ENCODE measurements at places on chromosomes 16 and 17. TPM values are rescaled to one million over a fixed set of nuclear protein-coding genes. Genes with fewer than 3 reads are reported as not detected.

ZP2 gene
- not detected for total RNA-seq

GRCh38 chr17:17125136-17126084 lies 80.7 kb downstream of the PLD6 start:
- no peak for DNase-seq

DOC2B gene
- not detected for total RNA-seq

DNA sequence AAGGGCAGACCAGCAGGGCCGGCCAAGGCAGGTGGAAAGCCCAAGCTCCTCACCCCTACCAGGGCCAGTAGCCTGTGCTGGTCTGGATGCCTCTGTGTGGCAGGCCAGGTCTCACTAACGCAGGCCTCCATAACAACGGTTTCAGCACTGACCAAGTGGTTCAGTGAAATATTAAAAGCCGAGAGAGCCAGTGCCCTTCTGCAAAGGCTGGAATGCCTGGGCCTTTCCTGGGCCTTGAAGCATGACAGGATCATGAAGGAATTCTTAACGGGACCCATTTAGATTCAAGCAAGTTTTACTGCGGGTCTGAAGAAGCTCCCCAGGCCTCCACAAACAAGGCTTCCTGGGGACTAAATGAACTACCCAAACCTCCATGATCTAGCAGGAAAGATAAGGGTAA lies 16.3 kb downstream of the ADAD2 start:
- no peak for DNase-seq

PRAC2 gene
- not detected for total RNA-seq

TMED6 gene
- not detected for total RNA-seq

GRCh38 chr16:50523710-50524109 lies 24.5 kb upstream of the NKD1 start:
- DNase-seq, result no peak

ARL4D gene
- total RNA-seq, result 15.1 TPM

DNA sequence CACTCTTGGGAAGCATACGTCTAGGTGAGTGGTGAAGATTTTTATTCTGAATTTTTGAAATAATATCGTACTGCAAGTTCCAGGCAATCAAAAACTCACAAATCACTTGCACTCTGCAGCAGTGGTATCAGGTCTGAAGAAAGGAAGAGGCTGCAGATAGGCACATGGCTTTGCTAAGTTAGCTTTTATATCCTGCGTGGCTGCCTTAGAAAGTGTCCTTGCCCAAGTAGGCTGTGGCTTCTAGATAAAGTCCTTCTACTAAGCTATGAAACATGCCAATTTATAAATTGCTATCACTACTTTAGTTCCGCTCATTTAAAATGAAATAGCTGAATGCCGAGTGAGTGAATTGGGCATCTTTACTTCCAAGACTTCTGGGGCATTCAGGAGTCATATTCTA lies 17.9 kb downstream of the WWOX start:
- no peak for DNase-seq

DNA sequence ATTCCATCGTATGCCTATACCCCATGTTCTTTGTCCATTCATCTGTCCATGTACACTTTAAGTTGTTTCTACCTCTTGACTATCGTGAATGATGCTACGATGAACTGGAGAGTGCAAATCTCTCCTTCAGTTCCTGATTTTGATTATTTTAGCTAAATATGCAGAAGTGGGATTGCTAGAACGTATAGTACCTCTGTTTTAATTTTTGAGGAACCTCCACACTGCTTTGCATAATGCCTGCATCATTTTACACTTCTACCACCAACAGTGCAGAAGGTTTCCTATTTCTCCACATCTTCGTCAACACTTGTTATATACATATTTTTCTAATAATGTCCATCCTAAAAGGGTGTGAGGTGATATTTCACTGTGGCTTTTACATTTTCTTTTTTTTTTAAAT lies 43.9 kb downstream of the SDR42E1 start:
- DNase-seq, result no peak

KRT24 gene
- total RNA-seq, result not detected

GRCh38 chr17:49851387-49852291 lies 3.8 kb upstream of the TAC4 start:
- peak; percentile 66 for DNase-seq

- DNase-seq, result peak; percentile 25
Observed at GRCh38 chr16:55643161-55643970, 12.4 kb upstream of the SLC6A2 start.

DNA sequence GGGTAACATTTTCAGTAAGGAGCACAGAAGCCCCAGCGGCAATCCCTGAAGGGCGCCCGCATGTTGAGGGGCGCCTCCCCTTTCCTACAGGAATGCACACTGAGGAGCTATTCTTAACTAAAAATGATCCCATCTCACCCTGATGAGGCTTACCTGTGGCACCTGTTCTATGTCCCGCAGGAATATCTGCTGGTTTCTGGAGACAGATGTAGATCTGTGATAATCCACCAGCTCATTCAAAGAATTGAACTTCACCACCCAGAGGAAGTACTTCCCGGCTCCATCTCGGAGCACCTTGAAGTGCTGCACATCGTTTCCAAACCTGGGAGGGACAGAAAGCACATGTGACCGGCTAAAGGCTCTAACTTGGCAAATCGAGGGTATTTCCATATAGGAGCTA lies 32.3 kb upstream of the SLC25A19 start:
- DNase-seq, result no peak

GRCh38 chr17:73452009-73452408 lies 140.2 kb upstream of the CDC42EP4 start:
- no peak for DNase-seq

GRCh38 chr17:50110591-50111349 lies 15.6 kb downstream of the PDK2 start:
- no peak for DNase-seq

GRCh38 chr17:73757420-73757819 lies 113.2 kb upstream of the SDK2 start:
- no peak for DNase-seq

DNA sequence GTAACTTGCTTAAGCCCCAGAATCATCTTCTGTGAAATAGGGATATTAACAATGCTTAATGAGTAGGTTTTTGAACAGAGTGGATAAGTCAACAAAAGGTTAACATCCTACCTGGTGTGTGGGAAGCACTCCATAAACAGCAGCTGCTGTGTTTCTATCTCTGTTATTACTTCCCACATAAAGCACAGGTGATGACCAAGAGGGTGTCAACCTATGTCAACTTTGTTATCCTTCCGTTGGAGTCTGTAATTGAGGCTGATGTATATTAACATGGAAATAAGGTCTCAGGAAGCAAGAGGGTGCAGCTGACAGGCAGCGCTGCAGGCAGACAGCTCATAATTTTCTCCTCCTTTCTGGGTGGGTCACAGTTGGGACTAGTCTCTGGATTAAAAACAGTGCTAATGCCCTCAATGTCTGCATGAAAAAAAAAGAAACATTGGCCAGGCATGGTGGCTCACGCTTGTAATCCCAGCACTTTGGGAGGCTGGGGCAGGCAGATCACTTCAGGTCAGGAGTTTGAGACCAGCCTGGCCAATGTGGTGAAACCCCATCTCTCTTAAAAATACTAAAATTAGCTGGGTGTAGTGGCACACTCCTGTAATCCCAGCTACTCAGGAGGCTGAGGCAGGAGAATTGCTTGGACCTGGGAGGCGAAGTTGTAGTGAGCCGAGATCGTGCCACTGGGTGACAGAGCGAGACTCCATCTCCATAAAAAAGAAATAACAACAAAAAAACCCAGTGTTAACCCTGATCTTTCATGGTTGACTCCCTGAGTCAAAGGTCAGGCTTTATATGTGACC lies 269.6 kb downstream of the SNX29 start:
- DNase-seq, result no peak

EPX gene
- total RNA-seq, result not detected

GRCh38 chr16:88451586-88452481 lies 1.2 kb upstream of the ZFPM1 start:
- no peak for DNase-seq

DNA sequence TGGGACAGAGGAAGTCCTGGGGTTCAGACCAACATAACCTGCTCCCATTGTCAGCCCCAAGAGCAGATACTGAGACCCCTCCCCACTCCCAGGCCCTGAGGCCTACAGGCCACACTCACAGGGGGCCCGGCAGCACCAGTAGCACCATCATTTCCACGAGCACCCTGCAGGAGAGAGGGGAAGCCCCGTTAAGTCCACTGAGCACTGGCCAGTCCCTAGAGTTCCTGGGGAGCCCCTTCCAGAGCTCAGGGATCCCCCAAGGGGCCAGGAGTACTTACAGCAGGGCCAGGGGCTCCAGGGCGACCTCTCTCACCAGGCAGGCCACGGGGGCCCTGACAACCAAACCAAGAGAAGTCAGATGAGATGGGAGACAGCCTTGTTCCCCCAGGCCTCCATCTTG lies 5.4 kb downstream of the COL1A1 start:
- DNase-seq, result no peak

DNA sequence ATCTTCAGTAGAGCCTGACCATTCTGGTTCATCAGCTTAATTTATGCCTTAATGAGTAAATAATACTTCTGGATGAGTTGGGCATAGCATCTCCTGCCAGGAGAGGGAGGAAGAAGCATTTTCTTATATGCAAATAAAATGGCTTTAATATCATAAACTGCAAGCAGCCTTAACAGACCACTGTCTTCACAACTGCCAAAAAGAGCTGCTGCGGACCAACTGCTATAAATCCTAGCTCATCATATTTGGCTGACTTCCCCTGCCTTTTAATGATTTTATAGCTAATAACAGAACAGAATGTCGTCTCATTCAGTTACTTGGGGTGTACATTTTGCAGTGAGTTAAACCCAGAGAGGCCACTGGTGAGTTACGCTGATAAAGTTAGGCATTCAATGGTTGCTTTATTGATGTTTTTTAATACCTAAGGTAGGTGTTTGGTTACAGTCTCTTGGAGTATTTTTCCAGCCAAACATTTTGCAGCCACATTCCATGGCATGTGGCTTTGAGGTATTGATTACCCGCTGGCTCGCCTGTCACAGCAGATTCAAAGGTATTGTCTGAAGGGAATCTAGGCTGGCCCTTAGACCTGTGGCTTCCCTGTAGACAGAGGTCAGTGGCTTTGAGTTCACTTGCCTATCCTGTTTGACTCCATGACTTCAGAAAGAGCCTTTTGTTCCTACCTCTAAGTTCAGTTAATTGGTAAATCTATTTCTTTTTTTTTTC lies 16.4 kb downstream of the FAM20A start:
- DNase-seq, result no peak

SMIM36 gene
- total RNA-seq, result not detected

PRRT2 gene
- 0.94 TPM for total RNA-seq

DNA sequence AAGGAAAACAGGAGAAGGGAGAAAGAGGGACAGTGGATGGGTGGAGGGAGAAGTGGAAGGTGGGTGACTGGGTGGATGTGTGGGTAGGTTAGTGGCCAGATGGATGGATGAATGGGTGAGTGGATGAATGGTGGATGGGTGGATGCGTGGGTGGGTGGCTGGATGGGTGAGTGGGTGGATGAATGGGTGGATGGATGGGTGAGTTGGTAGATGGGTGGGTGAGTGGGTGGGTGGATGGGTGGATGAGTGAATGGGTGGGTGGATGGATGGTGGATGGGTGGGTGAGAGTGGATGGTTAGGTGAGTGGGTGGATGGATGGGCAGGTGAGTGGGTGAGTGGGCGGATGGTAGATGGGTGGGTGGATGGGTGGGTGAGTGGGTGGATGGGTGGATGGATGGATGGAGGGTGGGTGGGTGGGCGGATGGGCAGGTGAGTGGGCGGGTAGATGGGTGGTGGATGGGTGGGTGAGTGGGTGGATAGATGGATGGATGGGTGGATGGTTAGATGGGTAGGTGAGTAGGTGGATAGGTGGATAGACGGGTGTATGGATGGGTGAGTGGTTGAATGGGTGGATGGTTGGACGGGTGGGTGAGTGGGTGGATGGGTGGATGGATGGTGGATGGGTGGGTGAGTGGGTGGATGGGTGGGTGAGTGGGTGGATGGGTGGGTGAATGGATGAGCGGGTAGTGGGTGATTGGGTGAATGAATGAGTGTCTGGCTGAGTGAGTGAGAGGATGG lies 702 bp upstream of the MARVELD3 start:
- DNase-seq, result no peak

- DNase-seq, result no peak
Observed at GRCh38 chr17:79813297-79814126, 16.6 kb upstream of the CBX8 start.

- DNase-seq, result no peak
Observed at GRCh38 chr16:52957199-52957598, 95.5 kb downstream of the CHD9NB start.

DNA sequence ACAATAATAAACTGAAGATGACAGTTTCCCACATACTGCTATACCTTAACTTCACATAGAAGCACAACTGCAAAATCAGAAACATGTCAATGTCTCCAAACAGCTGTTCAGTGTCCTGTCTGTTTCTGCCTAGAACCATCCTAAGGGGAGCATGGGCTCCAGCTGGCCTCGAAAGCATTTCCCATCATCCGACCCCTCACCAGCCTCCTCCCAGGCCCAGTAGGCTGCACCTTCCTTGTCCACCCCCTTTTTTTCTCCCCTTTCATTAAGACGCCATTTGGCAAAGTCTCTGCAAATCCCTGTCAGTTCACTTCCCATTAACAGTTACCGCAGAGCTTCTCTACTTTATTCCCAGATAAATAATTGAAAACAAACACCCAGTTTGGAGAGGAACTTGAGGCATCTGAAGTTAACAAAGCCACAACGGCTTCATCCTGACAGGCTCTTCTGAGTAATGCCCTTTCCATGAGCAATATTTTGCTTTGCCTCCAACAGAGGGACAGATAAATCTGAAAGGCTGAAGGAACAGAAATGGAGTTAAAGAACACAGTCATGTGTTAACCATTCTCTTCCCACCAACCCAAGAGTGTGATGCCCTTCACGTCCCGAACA lies 65.3 kb downstream of the SLC39A11 start:
- no peak for DNase-seq

MT1G gene
- total RNA-seq, result 2.9 TPM

HSD17B2 gene
- total RNA-seq, result 28.0 TPM

PRKCB gene
- not detected for total RNA-seq

DNA sequence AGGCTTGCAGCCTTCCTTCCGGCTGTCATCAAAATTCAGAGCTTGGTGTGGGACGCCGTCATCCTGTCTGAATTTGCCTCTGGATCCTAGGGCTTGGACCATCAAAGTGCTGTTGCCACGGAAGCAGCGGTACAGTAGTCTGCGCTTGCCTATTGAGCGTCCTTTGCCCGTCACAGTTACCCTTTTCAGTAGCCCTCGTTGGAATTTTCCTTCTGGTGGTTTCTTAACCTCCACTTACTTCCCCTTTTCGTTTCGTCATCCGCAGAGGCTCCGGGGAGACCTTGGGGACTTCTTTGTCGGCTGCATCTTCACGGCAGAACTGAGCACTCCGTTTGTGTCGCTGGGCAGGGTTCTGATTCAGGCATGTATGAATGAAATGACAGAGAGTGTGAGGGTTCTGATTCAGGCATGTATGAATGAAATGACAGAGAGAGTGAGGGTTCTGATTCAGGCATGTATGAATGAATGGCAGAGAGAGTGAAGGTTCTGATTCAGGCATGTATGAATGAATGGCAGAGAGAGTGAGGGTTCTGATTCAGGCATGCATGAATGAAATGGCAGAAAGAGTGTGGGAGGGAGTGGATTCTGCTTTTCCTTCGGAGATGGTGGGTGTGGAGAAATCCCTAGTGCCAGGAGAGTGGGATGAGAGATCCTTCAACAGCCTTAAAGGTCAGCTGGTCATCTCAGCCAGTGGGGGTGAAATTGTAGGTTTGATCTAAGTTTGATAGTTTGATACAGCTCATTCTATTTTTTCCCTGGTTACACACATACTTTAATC lies 8.0 kb downstream of the TLCD3A start:
- no peak for DNase-seq

GRCh38 chr16:13426269-13426668 lies 493.7 kb upstream of the ERCC4 start:
- DNase-seq, result no peak

OR4D1 gene
- total RNA-seq, result not detected

PMFBP1 gene
- total RNA-seq, result 0.30 TPM

NPTX1 gene
- total RNA-seq, result 0.79 TPM

Measured in M059J (cell line).